ENCODE measurements at places on chromosomes 7 and 10. TPM values are rescaled to one million over a fixed set of nuclear protein-coding genes. Genes with fewer than 3 reads are reported as not detected.

GRCh38 chr7:155943251-155943899 lies 131.1 kb upstream of the SHH start:
- H3K4me3 ChIP-seq: no peak overlapping the region
- H3K27me3 ChIP-seq: no peaks in the 10 kb centered on the region
- no peak overlapping the region for H3K27ac ChIP-seq

DNA sequence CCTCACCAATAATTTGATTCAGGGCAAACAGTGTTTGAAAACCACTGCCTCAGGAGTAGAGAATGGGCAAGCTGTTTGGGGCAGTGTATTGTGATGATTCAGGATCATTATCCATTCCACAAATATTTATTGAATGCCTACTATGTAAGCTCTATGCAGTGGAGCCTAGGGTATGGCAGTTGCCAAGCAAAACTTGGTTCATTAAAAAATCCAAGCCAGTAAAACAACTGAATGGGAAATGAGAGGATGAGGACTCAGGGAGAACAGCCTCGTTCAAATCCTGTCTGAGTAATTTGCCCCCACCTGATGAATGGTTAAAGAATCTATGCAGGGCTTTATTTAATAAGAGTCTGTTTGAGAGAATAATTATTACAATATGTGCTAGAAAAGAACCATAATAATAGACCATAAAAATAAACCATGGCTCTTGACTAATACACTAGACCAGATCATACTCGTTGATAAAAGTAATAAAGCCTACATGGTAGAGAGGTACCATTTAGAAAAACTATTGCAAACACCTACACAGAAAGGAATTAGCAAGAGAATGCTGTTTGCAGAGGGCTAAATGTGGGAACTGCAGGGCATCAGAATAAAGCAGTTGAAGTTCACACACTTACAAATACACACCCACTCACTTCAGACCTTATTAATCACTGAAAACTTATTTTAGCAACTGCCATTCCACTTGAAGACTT lies 71.7 kb downstream of the CREB5 start:
- H3K27me3 ChIP-seq: no peaks in the 10 kb centered on the region
- H3K36me3 ChIP-seq: peaks cover 3% of the 10 kb centered on the region
- H3K27ac ChIP-seq: no peak overlapping the region

DNA sequence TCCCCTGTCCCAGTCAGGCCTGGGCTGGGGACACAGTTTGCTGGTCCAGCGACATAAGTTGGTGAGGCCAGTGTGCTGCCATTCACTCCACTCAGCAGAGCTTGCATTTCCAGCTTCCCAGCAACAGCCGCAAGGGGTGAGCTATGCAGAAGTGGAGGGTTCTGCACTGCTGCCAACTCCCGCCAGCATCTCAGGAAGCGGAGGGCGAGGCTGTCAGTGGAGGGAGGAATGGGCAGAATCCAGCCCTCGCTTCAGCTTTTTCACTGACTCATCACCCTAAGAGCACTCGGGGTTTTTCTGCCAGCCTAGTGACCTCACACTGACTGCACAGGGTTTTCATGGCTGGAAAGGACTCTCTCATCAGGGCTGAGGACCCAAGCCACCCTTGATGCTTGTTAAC lies 625.1 kb upstream of the MKI67 start:
- H3K27ac ChIP-seq: no peak overlapping the region
- peaks cover 9% of the 10 kb centered on the region for H3K36me3 ChIP-seq
- no peak overlapping the region for H3K4me3 ChIP-seq
- DNase-seq: no peak

GRCh38 chr7:47516985-47517600 lies 64.8 kb downstream of the TNS3 start:
- H3K27ac ChIP-seq: no peak overlapping the region
- no peak overlapping the region for H3K4me3 ChIP-seq
- no peaks in the 10 kb centered on the region for H3K4me1 ChIP-seq
- H3K36me3 ChIP-seq: no peaks in the 10 kb centered on the region

GRCh38 chr10:60430836-60431597 lies 41.3 kb upstream of the ANK3 start:
- DNase-seq: no peak
- H3K36me3 ChIP-seq: no peaks in the 10 kb centered on the region
- H3K27ac ChIP-seq: no peak overlapping the region
- no peaks in the 10 kb centered on the region for H3K27me3 ChIP-seq
- H3K4me3 ChIP-seq: no peak overlapping the region

GPR141 gene
- not detected for total RNA-seq

GLI3 gene
- 2.9 TPM for total RNA-seq

Data from glutamatergic neuron (in vitro differentiated cells).